Transverse colon (tissue), 4 donors: ENCODE measurements at places on chromosomes 2 and 18.
A peak's percentile ranks its signal among the peaks of the same experiment; 100 is the strongest.

- DNase-seq, result no peak
Measured at GRCh38 chr2:48852938-48853337, 97.4 kb upstream of the LHCGR start.

GRCh38 chr2:85259101-85259590 is 68.6 kb downstream of the TGOLN2 start:
- DNase-seq, result no peak

GRCh38 chr2:13758412-13758811 is 874.1 kb upstream of the LRATD1 start:
- no peak for DNase-seq

GRCh38 chr2:194696690-194697089 is 960.3 kb upstream of the SLC39A10 start:
- no peak for DNase-seq

GRCh38 chr2:127508631-127509034 is 17.7 kb downstream of the IWS1 start:
- peak; percentile 62 for DNase-seq

DNA sequence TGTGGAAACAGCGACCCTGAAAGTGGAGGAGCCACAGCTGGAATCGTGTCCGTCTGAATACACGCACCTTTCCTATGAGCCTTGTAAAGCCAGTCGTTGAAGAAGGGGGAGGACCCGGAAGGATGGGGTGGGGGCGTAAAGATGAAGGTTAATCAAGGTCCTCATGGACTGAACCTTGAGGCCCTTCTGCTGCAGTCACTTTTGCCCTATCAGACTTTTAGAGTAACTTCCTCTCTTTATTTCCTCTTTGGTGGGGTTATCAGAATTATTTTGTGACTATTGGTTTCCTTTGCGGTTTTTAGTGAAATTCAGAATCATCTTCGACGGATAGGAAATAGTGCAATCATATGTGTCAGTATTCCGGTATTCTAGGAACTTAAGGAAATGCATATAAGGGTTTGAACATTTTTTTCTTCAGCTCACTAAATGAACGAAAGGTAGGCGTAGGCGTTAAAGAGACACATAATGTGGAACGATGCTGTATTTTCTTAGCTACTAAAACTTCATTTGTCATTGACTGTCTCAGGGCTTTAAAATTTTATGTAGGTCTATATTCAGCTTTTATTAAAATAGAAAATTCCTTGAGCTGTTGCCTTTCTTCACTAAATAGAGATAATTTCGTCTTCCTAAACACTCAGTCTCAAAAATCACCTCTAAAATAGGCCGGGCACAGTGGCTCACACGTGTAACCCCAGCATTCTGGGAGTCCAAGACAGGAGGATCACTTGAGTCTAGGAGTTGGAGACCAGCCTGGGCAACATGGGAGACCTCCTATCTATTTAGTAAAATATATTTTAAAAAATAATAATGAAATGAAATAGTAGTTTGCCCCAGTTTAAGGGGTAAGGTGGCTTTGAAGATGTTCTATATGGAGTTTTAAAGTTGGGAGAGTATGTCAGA is 1.4 kb upstream of the YES1 start:
- DNase-seq, result no peak

DNA sequence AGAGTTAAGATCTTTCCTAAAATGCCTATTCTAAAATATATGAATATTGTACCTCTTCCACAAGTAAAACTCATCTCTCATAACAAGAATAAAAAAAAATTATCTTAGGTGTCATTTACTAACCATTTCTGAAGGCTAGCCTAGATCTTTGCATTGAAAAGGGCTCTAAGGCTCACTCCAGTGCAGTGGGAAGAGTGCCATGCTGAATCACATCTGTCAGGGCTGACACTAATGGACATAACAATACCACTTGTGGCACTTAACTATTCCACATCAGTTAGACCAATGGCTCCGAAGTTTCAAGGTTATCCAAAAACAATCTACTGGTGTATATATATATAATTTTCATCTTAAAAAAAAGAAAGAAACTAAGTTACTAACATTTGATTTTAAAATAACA is 130.2 kb downstream of the EXOC6B start:
- DNase-seq, result no peak

GRCh38 chr2:235552671-235553070 is 58.8 kb downstream of the AGAP1 start:
- no peak for DNase-seq
